ENCODE measurements at places on chromosomes 7 and 10. TPM values are rescaled to one million over a fixed set of nuclear protein-coding genes. Genes with fewer than 3 reads are reported as not detected.

DNA sequence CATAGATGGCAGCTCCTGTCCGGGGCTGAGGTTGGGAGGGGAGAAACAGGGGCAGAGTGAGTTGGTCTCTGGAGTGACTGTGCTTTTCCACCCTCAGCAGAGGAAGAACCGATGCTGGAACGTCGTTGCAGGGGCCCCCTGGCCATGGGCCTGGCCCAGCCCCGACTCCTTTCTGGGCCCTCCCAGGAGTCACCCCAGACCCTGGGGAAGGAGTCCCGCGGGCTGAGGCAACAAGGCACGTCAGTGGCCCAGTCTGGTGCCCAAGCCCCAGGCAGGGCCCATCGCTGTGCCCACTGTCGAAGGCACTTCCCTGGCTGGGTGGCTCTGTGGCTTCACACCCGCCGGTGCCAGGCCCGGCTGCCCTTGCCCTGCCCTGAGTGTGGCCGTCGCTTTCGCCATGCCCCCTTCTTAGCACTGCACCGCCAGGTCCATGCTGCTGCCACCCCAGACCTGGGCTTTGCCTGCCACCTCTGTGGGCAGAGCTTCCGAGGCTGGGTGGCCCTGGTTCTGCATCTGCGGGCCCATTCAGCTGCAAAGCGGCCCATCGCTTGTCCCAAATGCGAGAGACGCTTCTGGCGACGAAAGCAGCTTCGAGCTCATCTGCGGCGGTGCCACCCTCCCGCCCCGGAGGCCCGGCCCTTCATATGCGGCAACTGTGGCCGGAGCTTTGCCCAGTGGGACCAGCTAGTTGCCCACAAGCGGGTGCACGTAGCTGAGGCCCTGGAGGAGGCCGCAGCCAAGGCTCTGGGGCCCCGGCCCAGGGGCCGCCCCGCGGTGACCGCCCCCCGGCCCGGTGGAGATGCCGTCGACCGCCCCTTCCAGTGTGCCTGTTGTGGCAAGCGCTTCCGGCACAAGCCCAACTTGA, 2.7 kb downstream of the REPIN1 start:
- H3K4me1 ChIP-seq = peaks cover 3% of the 10 kb centered on the region
- no peak overlapping the region for H3K27ac ChIP-seq
- DNase-seq = no peak
- H3K36me3 ChIP-seq = peaks cover 28% of the 10 kb centered on the region

C7orf33 gene
- not detected for total RNA-seq

MACC1 gene
- 0.13 TPM for total RNA-seq

- no peaks in the 10 kb centered on the region for H3K36me3 ChIP-seq
- DNase-seq = no peak
- no peaks in the 10 kb centered on the region for H3K4me1 ChIP-seq
Observed at GRCh38 chr10:5018134-5018533, 14.5 kb upstream of the AKR1C2 start.

- H3K27me3 ChIP-seq = no peaks in the 10 kb centered on the region
- H3K4me1 ChIP-seq = peaks cover 34% of the 10 kb centered on the region
- no peak overlapping the region for H3K4me3 ChIP-seq
- no peak for DNase-seq
Observed at GRCh38 chr10:33199731-33200232, 134.7 kb downstream of the NRP1 start.

GRCh38 chr7:7521259-7521658, 14.4 kb downstream of the COL28A1 start:
- no peak overlapping the region for H3K27ac ChIP-seq
- no peaks in the 10 kb centered on the region for H3K27me3 ChIP-seq
- H3K4me1 ChIP-seq = no peaks in the 10 kb centered on the region
- H3K36me3 ChIP-seq = no peaks in the 10 kb centered on the region
- H3K4me3 ChIP-seq = no peak overlapping the region

GRCh38 chr7:149595541-149595940, 97.9 kb upstream of the ZNF746 start:
- no peak for DNase-seq
- no peaks in the 10 kb centered on the region for H3K27me3 ChIP-seq
- H3K4me1 ChIP-seq = no peaks in the 10 kb centered on the region
- no peaks in the 10 kb centered on the region for H3K36me3 ChIP-seq
- H3K4me3 ChIP-seq = no peak overlapping the region
- H3K27ac ChIP-seq = no peak overlapping the region

RPEL1 gene
- total RNA-seq = not detected

GRCh38 chr7:50595491-50596102, 30.4 kb upstream of the DDC start:
- H3K4me3 ChIP-seq = no peak overlapping the region
- H3K27me3 ChIP-seq = no peaks in the 10 kb centered on the region
- DNase-seq = no peak
- no peak overlapping the region for H3K27ac ChIP-seq
- H3K4me1 ChIP-seq = no peaks in the 10 kb centered on the region

GRCh38 chr10:133101416-133101810, 13.7 kb downstream of the ADGRA1 start:
- H3K36me3 ChIP-seq = no peaks in the 10 kb centered on the region
- DNase-seq = no peak
- H3K4me3 ChIP-seq = no peak overlapping the region
- H3K4me1 ChIP-seq = no peaks in the 10 kb centered on the region
- H3K27me3 ChIP-seq = no peaks in the 10 kb centered on the region

DRGX gene
- total RNA-seq = not detected

DNA sequence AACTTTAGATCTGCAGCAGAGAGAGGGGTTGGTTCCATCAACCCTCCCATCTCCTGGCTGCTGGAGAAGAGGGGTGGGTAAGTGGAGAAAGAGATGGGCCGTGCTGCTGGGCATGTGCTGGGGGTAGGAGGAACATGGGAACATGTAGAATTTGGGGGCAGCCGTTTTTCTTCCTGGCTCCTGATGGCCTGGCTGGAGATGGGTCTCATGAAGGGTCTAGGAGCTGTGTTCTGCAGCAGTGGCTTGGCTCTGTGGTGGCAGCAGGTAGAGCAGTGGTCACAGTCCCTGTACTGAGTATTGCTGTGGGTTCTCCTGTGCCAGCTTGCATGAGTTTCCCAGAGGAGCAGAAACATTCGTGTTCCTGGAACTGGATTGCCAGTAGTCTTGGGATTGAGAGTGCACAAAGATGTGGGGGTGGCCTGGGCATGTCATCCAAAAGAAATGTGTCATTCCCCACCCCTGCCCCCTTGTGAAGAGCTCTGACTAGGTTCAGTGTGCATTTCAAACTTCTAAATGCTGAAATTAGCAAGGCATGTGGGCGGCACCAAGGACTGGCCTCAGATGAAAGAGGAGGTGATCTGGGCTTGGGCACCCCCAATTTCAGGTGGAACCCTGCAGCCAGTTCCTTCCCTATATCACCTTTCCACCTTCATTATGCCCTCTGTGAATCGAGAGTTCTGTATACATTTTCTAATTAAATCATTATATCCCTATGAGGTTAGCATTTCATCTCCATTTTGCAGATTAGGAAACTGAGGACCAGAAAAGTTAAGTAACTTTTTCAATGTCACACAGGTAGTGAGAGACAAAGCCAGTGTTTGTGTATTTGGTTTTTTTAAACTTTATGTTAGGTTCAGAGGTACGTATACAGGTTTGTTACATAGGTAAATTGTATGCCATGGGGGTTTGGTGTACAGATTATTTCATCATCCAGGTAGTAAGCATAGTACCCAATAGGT, 2.1 kb downstream of the CHST3 start:
- peaks cover 14% of the 10 kb centered on the region for H3K4me1 ChIP-seq
- H3K27ac ChIP-seq = no peak overlapping the region
- no peaks in the 10 kb centered on the region for H3K36me3 ChIP-seq
- no peaks in the 10 kb centered on the region for H3K27me3 ChIP-seq

DNA sequence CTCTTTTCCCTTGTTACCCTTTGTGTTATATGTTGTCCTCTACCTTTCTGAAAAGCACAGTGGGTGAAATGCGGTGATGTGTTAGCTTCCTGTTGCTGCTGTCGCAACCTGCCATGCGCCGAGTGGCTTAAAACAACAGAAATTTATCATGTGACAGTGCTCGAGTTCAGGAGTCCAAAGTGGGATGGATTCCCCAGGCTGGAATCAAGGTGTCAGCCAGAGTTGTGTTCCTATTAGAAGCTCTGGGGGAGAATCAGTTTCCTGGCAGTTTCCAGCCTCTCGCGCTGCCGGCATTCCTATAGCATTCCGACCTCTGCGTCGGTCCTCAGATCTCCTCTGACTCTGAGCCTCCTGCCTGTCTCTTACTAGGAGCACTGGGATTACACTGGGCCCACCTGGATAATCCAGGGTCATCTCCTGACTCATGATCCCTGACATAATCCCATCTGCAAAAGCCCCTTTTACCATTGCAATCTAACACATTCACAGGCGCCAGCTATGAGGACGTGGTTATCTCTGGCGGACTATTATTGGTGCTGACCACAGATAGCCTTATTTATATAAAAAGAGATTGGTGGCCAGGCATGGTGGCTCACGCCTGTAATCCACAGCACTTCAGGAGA, 207.5 kb downstream of the CUX1 start:
- H3K27ac ChIP-seq = peak overlapping the region; percentile 40
- no peaks in the 10 kb centered on the region for H3K27me3 ChIP-seq
- peak; percentile 80 for DNase-seq

SPDYE1 gene
- total RNA-seq = not detected

AGMO gene
- total RNA-seq = 49.2 TPM

CHCHD3 gene
- 19.8 TPM for total RNA-seq

STOX1 gene
- total RNA-seq = 0.81 TPM

DNA sequence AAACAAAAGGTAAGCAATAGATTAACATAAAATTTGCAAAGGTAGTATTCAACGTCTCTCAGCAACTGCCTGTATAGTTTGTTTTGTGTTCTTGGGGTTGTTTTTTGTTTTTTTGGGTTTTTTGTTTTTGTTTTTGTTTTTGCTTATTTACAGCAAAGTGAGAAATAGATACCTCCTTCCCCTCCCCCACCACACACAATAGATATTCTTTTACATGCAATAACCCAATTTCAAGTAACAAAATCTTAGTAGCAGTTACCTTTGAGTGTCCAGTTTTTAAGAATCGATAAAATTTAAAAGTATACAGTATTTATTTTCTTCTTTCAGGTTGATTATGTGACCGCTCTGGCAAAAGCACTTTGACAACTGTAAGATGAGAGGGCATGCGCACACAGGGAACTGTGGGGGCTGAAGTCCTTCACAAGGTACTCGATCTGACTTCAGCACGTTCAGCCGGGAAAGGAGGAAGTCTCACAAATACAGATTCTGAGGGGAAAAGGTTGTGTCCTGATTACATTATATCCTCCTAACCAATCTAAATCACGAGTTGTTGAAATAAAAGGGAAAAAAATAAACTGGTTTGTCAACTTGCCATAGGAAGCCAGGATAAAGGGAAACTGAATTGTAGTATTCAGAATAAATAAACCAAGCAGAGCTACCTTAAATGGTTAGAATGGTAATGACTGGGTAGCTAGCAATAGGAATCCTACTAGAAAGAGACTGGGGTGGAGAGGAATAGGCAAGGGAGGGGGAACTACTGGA, 47.8 kb downstream of the CPEB3 start:
- DNase-seq = peak; percentile 69
- H3K4me1 ChIP-seq = no peaks in the 10 kb centered on the region
- H3K36me3 ChIP-seq = no peaks in the 10 kb centered on the region
- H3K27me3 ChIP-seq = no peaks in the 10 kb centered on the region
- H3K4me3 ChIP-seq = no peak overlapping the region

DNA sequence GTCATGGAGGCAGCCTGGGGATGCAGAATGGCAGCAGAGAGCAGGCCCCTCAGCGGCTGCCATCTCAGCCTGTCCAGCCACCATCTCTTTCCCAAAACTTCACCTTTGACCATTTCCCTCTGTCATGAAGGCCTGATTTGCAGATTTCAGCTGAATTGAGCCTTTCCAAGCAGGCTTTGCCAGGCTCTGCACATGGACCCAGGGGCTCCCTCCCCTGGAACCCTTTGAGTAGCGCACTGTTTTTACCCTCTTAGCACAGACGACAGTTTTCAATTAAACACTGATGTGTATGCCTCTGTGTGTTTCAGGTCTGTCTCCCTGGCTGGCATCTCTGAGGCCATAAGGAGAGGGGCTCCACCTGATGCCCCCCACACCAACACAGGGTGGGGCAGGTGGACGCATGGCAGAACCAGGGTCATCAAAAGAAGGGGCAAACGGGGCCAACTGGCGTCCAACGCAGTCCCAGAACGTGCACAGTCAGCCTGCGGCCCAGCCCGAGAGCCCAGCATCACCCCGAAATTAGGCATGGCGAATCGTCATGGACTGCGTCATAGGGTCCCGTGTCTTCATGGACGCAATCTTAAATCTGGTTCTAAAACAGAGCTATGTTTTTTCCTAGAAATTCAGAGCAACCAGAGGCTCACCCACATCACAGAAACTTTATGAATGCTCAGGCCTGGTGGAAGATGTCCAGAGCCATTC, 185.0 kb upstream of the TCERG1L start:
- H3K27me3 ChIP-seq = no peaks in the 10 kb centered on the region
- no peaks in the 10 kb centered on the region for H3K4me1 ChIP-seq
- H3K4me3 ChIP-seq = no peak overlapping the region
- no peak for DNase-seq

STRA8 gene
- not detected for total RNA-seq

TRDMT1 gene
- 1.4 TPM for total RNA-seq

SLC18A3 gene
- not detected for total RNA-seq

GRCh38 chr10:72719941-72720592, 28.1 kb downstream of the MCU start:
- H3K27ac ChIP-seq = no peak overlapping the region
- no peak for DNase-seq
- no peaks in the 10 kb centered on the region for H3K27me3 ChIP-seq
- H3K36me3 ChIP-seq = no peaks in the 10 kb centered on the region
- H3K4me3 ChIP-seq = no peak overlapping the region

- peak overlapping the region; percentile 59 for H3K27ac ChIP-seq
- DNase-seq = peak; percentile 86
Observed at GRCh38 chr7:130065500-130066152, 4.7 kb upstream of the KLHDC10 start.

KIN gene
- 3.8 TPM for total RNA-seq

DNA sequence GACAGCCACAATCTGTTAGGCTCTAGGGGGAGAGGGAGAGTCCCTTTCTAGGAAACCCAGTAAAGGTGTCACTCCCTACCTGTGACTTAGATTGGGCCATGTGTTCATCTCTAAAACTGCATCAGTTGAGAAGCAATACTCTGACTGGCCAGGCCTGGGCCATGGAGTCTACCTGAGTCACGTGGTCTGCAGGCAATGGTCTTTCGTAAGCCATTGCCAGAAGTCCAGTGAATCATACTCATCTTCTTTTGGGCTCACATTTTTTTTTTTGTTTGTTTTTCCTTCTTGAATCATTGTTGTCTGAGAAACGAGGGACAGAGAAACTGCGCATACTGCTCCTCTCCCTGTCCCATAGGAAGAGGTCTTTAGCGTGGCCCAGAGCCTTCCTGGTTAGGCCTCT, 215.6 kb downstream of the CCSER2 start:
- no peak for DNase-seq
- H3K27ac ChIP-seq = no peak overlapping the region
- no peaks in the 10 kb centered on the region for H3K27me3 ChIP-seq
- no peak overlapping the region for H3K4me3 ChIP-seq
- no peaks in the 10 kb centered on the region for H3K36me3 ChIP-seq

All from right lobe of liver (tissue), 6 donors.